ENCODE measurements at places on chromosomes 3 and 15.

DNA sequence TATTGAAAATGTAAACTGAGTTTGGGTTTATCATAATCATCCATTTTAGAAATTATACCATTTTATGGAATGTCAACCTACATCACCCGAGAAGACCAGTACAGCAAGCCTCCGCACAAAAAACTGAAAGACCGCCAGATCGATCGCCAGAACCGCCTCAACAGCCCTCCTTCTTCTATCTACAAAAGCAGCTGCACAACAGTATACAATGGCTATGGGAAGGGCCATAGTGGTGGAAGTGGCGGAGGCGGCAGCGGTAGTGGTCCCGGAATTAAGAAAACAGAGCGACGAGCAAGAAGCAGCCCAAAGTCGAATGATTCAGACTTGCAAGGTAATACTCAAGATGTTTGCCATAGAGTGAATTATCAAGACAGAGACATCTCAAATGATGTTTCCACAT is 197.0 kb downstream of the GHSR start:
- DNase-seq, result no peak

DNA sequence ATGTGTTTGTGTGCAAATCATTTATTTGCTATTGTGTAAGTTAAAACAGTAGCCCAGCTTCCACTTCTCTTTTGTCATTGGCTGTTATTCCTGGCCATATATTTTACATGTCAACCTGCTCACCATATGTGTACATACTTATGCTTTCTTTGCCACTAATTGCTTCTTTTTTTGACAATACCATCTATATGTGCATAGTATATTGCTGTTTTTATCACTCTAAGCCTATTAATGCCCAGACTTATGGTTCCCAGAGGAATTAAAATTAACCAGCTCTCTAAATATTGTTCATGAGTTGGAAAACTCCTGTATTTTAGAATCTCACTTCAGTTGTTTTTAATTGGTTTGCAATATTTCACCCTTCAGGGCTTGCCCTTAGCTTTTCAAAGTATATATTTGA is 428.9 kb downstream of the MECOM start:
- no peak for DNase-seq

DNA sequence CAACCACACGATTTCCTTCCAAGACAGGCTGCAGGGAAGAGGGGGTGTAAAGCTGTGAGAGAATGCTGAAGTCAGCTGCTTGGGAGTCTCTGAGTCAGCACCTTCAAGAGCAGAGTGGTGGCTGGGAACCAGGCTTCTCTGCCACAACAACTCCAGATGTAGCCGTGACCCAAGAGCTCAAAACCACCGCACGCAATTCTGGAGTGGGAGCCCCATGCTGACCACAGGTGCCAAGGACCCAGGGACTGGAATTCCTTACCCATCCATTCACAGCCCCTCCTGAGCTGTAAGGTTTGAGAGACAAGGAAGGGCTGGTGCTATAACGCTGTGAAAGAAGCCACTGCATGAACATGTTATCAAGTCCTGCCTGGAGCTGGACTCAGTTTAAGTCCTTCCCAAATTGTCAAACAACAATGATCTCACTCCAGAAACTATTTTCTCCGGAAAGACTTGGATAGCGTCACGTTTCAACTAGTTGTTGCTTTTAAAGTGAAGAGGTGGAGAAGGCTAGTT is 61.4 kb downstream of the UMPS start:
- DNase-seq, result no peak

DNA sequence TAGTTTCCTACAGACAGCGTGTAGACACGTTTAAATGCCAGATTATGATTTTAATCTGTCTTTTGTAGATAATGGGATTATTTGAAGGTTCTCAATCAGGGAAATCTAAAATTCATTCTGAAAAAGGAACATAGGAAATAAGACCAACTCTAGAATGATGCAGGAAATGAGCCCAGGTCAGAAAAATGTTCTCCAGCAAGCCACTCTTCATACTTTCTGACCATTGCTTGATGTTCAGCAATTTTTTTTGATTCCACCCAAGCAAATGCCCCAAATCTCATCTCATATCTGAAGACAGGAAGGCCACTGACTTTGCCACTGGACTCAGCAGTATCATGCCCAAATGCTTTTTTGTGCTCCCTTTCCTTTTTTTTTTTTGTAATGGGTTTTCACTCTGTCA is 373.4 kb downstream of the LPP start:
- DNase-seq, result no peak

DNA sequence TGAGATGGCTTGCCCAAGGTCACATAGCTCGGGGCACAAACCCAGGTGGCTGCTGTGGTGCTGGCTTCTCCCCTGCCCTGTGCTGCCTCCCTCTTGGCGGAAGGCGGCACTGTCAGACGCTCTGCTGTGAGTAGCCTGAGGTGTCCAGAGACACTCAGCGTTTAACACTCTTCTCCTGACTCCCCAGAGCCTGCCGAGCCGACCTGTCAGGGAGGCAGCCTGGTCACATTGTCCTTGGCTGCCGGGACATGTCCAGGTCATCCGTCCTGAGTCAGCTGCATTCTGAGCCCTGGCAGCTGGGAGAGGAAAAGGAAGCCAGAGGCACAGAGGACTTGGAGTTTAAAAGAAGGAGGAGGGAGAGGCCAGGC is 4.7 kb downstream of the LMAN1L start:
- no peak for DNase-seq

GRCh38 chr3:117510396-117510795 is 800.8 kb downstream of the TUSC7 start:
- no peak for DNase-seq

DNA sequence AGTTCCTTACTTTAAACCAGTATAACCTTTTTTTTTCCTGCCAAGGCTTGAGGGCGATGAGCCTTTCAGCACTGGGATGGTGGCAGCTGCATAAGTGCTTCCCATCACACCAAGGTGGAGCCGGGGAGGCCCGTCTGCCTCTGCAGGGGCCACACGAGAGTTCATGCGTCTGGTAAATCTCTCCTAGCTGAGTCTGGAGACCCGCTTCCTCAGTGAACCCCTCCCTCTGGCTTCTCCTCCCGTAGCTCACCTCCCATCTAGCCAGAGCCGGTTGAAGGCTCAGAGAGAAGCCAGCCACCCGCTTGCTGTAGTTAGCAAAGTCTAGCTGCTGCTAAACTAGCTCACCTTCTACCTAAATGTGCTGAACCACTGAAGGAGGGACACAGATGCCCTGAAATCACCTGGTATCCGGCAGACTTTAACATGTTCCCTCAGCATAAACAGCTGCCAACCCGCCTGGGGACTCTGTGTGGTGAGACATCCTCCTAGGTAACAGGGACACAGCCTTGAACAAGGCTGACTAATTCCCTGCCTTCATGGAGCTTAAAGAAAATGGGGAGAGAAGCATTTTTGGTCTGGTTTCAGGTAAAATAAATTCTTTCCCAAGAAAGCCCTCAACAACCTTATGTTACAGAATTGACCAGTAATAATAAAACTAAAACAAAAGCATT is 42.9 kb downstream of the RLBP1 start:
- no peak for DNase-seq

- no peak for DNase-seq
Observed at GRCh38 chr3:154148541-154148940, 27.4 kb downstream of the ARHGEF26 start.
